Fibroblast of skin of left quadriceps (primary cell): ENCODE measurements at places on chromosomes 3 and 15.

- DNase-seq = no peak
These were observed 12.2 kb upstream of the IFT57 start for GRCh38 chr3:108234387-108234957.

GRCh38 chr3:97917813-97918536 lies 54.3 kb downstream of the RIOX2 start:
- no peak for DNase-seq

GRCh38 chr3:152941859-152942258 lies 106.9 kb downstream of the P2RY1 start:
- DNase-seq = no peak

- no peak for DNase-seq
These were observed 3.2 kb upstream of the CNOT10 start for GRCh38 chr3:32681811-32682210.

- peak; percentile 53 for DNase-seq
These were observed 107.1 kb downstream of the ATG7 start for GRCh38 chr3:11379238-11379823.

DNA sequence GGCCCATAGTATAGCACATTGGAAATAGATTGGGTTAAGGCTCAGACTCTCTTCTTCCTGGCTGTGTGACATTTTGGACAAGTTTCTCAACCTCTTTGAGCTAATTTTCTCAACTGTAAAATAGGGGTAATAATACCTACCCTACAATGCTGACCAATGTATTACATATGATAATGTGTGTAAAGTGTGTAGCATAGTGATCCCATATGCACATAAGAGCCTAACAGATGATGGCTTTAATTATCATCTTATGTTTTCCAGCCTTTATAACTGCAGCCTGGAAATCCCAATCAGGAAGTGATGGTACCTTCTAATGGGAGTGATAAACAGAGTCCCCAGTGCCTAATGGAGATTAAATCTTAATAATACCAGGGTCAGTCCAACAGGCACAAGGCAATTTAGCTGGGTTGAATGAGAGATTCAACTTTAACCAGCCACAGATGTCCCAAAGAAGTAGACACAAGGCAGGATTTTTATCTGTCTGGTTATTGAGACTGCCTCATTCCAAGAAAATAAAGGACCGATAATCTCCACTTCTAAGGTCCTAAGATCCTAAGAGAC lies 12.0 kb downstream of the ADAMTS9 start:
- no peak for DNase-seq

DNA sequence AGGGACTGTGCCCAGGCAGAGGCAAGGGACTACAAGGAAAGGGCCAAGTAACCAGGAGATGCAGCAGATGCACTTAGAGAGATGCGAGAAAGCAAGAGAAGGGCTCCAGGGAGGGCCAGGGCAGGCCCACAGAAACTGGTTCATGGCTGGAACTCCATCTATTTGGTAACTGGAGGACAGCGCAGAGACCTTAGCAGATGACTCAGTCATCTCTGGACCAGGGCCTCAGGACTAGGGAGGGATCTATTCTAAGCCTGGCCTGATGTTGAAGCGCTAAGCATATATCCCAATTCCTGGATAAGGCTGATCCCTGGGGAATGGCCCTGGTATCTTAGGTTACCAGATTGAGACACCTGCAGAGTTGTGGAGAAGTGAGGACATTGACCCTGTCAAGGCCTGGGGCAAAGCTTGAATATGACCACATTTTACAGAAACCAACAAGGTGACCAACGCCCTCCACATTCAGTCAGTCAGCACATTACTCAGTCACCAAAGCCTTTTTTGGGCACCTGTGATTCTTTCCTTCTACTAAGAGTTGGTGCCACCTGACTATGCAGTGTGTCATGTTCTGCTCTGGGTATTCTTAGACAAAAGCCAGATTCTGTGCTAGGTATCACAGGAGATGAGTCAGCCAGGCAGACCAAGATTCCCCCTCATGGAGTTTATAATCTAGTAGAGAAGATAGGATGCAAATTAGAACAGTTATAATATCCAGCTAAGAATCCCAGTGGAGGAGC lies 68.4 kb upstream of the SLCO3A1 start:
- no peak for DNase-seq

GRCh38 chr3:49028673-49029562 lies at the start of gene IMPDH2:
Gene IMPDH2, minus strand, starts transcription at chr3:49029398. Its CDS starts 48 bp downstream, at chr3:49029350.
- DNase-seq = peak; percentile 78

DNA sequence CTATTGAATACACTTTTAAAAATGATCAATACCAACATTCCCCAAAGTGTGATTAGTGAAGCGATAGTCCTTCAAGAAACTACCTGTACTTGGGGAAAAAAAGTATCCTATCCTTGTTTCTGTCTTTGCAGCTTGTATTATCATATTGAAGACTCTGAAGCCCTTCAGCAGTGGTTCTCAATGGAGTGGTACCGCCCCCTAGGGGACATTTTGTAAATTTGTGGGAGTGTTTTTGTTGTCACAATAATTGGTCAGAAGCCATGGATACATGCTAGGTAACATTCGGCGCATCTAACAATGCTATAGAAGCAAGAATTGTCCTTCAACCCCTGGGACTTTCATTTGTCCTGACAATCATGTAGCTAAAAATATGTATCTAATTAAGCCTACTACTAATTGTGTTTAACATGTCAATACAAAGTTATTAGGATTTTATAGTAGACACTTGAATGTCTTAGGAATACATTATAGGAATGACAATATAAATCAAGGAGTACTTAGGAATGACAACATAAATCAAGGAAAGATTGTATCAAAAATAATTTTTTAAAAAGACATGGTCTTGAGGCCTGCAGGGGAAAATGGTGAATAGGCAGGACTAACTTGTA lies 53.7 kb downstream of the NMD3 start:
- DNase-seq = peak; percentile 15

GRCh38 chr3:157581371-157581770 lies 78.2 kb upstream of the VEPH1 start:
- DNase-seq = no peak

GRCh38 chr3:28726840-28727239 lies 378.2 kb upstream of the AZI2 start:
- DNase-seq = no peak

DNA sequence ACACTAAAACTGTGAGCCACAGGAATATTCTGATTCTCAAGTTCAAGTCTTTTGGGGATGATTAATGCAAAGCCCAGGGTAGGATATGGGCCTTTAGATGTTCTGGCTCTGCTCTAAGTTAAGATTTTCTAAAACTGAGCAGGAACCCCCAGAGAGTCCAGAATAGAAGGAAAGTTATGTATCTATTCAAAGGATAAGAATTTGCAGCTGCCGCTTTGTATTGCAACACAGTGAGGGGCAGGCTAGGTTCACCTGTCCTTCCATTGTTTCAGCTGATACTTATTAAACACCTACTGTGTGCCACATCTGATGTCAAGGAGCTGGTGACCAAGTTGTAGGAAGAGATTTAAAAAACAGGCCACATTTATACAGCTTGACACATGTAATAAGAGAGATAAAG lies 290.4 kb downstream of the MAGI1 start:
- no peak for DNase-seq

DNA sequence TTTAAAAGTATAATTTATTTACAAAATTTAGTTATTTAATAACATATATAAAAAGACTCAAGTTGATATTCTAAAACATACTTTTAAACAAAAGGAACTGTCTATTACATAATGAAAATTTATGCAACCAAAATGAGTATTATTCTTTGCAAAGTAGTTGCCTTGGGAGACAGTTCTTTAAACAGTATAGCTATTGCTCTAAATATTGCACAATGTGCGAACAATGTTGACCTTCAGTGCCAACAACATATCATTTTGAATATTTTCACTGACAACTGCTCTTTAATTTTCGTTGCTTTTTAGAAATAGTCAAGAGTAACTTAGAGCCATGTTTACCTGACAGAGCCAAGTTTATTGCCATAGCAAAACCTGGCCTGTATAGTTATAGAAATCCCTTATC lies 124.9 kb downstream of the ZBTB20 start:
- DNase-seq = no peak

GRCh38 chr3:99865321-99865720 lies 47.7 kb downstream of the CMSS1 start:
- DNase-seq = no peak

DNA sequence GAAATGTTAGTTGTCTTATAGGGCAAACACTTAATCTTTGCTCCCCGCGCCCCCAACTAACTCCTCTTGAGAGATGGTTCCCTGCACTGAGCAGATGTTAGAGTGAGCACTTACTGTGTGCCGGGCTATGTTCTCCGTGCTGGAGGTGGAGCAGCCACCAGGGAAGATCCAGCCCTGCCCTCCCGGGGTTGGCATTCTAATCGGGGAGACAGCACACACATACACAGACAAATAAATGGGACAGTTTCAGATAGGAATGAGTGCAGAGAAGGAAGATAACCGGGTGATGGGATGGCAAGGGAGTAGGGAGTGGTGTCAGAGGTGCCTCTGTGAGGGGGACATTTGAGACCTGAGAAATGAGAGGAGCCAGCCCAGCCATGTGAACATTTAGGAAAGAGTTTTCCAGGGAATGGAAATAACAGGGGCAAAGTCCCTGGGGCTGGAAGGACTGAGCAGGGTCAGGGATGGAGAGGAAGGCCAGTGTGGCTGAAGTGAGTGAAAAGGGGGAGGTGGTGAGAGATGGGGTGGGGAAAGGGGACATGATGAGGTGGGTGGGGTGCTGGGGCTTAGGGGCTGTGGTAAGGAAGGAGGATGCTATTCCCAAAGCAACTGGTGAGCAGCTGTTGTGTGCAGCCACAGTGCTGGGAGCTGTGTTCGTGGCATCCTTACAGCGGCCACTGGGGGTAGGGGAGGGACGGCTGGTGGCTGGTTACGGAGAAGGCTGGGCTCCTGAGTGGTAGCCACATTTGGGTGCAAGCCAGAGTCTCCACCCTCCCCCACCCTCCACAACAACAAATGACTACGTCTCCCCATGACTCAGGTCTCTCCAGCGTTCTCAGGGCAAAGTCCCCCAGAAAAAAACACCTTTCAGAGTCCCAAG lies 15.4 kb upstream of the FGD5 start:
- DNase-seq = no peak

DNA sequence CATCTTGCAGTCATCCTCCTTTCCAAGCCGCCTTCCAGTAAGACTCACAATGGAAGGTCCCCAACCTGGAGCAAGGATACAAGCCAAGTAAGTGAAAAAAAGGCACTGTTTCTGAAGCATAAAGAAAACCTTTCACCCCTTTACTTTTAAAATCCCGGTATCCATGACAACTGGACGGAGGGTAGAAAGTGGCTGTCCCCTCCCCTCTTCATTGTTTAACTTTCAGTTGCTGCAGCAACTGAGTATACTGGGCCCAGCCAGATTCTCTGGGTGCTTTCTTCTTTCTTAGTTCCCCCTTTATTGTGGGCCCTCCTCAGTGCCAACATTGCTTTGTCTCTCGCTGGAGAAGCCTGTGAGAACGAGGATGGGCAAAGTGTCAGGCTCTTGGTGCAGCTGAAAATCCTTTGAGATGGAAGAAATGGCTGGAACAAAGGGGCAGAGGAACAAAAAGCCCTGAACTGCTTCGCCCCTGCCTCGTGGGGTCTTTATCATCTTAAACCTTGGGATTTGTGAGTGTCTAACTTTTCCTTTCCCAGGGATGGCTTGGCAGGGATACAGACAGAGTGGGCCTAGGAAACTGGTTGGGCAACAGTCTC lies 224.0 kb upstream of the RGMA start:
- DNase-seq = no peak

DNA sequence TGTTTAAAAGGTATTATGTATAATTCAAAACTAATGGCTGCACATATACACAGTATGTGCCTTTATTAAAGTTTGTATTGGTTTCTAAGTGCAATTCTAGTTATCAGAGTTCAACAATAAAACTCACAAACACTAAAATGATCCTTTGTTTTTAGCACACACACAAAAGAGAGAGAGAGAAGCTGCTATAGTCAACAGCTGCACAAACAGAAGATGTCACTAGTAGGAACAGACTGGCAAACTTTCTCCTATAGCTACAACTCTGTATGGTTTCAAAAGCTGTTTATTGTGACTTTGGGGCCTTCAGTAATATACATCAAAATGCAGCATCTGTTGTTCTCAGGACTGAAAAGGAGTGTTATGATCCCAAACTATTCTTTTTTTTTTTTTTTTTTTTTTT lies 6.1 kb downstream of the SECISBP2L start:
- no peak for DNase-seq

DNA sequence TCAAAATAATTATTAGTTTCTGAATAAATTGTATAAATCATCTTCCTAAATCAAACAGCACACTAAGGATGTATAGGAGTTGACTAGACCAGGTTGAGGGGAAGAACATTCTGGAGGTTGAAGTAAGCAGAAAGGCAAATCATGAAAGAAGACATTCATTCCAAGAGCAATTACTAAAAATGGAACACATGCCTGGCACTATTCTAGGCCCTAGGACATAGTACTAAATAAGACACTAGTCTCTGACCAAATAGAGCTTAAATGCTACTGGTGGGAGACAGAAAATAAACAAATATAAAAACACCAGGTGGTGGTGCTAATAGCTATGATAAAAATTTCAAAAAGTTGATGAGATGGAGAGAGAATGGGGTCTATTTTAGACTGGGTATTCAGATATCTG lies 190.1 kb downstream of the TBC1D5 start:
- no peak for DNase-seq

- DNase-seq = no peak
These were observed 181.3 kb upstream of the EIF1B start for GRCh38 chr3:40128166-40128565.

GRCh38 chr15:38930851-38931572 lies 366.4 kb upstream of the RASGRP1 start:
- DNase-seq = peak; percentile 38

- no peak for DNase-seq
These were observed 15.0 kb downstream of the SEMA3G start for GRCh38 chr3:52429779-52430415.

DNA sequence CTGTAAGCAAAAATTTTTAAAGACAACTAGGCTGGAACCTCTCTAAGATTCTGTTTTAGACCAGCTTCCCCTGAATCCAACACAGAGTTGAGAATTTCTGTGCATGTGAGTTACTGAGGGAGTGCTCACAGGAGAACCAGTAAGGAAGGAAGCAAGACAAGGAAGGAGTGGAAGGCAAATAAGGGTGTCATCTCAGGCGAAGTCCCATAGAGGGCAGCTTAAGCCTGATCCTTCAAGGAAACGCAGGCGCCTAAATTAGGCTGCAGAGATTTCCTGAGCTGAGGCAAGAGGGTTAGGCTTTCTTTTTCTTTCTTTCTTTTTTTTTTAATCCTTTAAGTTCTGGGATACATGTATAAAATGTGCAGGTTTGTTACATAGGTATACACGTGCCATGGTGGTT lies 36.2 kb upstream of the COL6A6 start:
- peak; percentile 25 for DNase-seq

GRCh38 chr3:47577583-47578118 lies 1.0 kb downstream of the CSPG5 start:
- no peak for DNase-seq

DNA sequence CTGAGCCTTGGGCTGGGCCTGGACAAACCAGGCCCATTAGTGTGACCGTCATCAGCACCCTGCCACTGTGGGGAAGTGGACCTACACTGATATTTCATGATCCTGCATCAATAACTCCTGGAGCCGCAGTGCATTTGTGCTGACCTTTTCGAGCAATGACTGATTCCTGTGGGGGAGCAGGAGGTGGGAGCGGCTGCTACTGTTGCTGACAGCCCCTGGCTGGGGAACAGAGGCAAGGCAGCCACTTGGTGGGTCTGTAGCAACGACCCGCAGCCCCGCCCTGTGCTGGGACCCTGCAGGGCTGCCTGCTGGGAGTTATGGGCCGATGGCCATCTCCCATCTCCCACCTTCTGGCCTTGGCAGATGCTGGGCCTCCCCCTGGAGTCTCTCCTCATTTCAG lies 42.1 kb downstream of the CCDC33 start:
- DNase-seq = no peak

- no peak for DNase-seq
These were observed 43.2 kb downstream of the LDHAL6B start for GRCh38 chr15:59249816-59250215.
